ENCODE measurements at places on chromosomes 2 and 18. TPM values are rescaled to one million over a fixed set of nuclear protein-coding genes. Genes with fewer than 3 reads are reported as not detected.

Gene NRP2
- total RNA-seq: 3.1 TPM

Gene ADCYAP1
- not detected for total RNA-seq

GRCh38 chr18:67672155-67672554 is 155.6 kb upstream of the DSEL start:
- no peaks in the 10 kb centered on the region for H3K4me1 ChIP-seq
- no peaks in the 10 kb centered on the region for H3K36me3 ChIP-seq
- no peak overlapping the region for H3K27ac ChIP-seq
- DNase-seq: no peak

GRCh38 chr2:122516775-122517174 is 761.3 kb downstream of the TSN start:
- DNase-seq: no peak
- no peaks in the 10 kb centered on the region for H3K36me3 ChIP-seq
- no peak overlapping the region for H3K27ac ChIP-seq
- no peaks in the 10 kb centered on the region for H3K27me3 ChIP-seq

DNA sequence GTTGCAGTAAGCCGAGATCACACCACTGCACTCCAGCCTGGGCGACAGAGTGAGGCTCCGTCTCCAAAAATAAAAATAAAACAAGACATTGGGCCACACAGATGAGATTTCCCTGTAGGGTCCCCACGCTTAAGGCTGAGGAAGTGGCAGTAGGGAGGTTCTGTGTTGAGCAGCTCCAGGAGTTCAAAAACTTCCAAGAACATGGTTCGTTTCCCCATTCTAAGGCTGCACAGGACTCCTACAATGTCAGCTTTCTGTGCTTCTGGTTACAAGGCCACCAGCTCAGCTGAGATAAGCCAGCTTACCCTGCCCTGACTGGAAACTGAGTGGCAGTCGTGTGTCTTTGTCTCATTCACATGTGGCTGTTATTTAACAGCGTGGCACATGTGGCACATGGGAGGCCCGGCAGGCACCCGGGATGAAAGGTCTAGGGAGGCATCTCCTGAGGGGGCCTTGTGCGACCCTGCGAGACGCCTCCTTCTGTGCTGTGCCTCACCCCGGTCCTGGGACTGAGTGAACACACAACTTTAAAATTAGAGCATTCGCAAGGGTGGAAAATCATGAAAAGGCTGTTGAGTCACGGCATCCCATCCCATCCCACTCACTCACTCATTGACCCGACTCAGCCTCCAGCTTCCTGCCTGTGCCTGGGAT is 7.7 kb downstream of the ITGB1BP1 start:
- H3K4me3 ChIP-seq: no peak overlapping the region
- H3K27ac ChIP-seq: peak overlapping the region; percentile 19
- no peaks in the 10 kb centered on the region for H3K27me3 ChIP-seq
- H3K4me1 ChIP-seq: peaks cover 20% of the 10 kb centered on the region
- peaks cover 3% of the 10 kb centered on the region for H3K36me3 ChIP-seq
- DNase-seq: no peak

GRCh38 chr18:22322243-22322691 is 95.4 kb downstream of the CTAGE1 start:
- no peak overlapping the region for H3K4me3 ChIP-seq
- H3K27me3 ChIP-seq: no peaks in the 10 kb centered on the region
- H3K36me3 ChIP-seq: no peaks in the 10 kb centered on the region
- no peak overlapping the region for H3K27ac ChIP-seq
- no peak for DNase-seq

DNA sequence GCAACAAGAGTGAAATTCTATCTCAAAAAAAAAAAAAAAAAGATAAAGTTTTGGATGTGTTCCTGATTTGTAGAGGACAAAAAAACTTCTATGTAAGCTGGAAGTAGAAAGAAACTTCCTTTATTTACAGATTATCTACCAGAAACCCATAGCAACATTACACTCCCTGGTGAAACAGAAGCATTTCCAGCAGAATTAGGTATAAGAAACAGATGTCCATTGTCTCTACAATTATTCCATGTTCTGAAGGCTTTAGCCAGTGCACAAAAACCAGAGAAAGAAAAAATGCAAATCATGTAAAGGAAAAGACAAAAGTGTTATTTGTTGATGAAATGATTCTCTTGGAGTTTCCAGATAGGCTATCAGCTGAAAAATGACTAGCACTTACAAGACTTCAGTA is 4.9 kb downstream of the TUBB6 start:
- H3K4me3 ChIP-seq: no peak overlapping the region
- H3K36me3 ChIP-seq: no peaks in the 10 kb centered on the region
- no peaks in the 10 kb centered on the region for H3K4me1 ChIP-seq
- H3K27me3 ChIP-seq: peaks cover 7% of the 10 kb centered on the region
- no peak for DNase-seq
- no peak overlapping the region for H3K27ac ChIP-seq

GRCh38 chr18:3330622-3331021 is 68.7 kb downstream of the MYL12B start:
- peaks cover 32% of the 10 kb centered on the region for H3K27me3 ChIP-seq
- H3K27ac ChIP-seq: no peak overlapping the region

DNA sequence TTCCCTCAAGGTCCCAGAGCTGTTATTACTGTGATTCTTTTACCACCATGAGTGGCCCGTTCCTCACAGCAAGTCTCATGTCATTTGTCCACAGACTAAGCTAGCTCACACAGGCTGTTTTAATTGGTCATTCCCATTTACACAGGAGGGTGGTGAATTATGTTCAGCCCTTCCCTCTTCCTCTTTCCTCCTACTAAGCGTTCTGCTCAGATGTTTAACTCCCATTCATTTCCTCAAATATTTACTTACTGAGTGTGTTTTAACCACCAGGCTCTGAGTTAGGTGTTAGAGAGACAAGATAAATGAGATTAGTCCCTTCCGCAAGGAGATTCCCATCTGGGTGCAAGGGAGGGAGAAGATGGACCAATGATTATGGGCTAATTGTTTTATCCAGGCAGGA is 403.6 kb upstream of the ACVR2A start:
- no peak overlapping the region for H3K27ac ChIP-seq
- no peak for DNase-seq

Measured in T-helper 17 cell (primary cell).